ENCODE measurements at places on chromosomes 4 and X.
A peak's percentile ranks its signal among the peaks of the same experiment; 100 is the strongest.

DNA sequence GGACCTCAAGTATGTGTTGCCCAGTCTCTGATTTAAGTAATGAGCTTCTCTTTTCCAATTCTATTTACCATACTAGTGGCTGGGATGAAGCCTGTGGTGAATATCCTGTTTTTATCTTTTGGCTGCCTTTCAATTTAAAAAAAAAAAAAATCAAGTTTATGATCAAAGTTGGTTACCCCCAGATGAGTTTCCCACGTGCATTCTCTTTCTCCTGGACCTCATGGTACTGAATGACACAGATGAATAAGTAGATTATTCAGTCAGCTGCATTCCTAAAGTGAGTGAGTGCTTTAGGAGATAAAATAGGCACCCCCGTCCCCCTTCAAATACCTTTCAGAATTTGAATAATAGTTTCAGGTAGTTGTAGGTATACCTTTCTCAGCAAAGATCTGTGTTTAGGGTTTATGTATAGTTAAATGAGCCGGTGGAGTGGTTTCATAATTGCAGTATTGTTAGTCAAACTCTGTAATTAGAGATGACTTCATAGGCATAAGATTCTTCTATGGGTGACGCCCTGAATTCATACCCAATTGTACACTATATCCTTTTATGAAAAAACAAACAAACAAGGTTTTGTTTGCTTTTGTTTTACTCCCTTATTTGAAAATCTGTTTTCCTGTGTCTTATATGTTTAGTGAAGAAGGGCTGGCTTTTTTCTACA lies 41.9 kb downstream of the PLS3 start:
- DNase-seq = no peak

DNA sequence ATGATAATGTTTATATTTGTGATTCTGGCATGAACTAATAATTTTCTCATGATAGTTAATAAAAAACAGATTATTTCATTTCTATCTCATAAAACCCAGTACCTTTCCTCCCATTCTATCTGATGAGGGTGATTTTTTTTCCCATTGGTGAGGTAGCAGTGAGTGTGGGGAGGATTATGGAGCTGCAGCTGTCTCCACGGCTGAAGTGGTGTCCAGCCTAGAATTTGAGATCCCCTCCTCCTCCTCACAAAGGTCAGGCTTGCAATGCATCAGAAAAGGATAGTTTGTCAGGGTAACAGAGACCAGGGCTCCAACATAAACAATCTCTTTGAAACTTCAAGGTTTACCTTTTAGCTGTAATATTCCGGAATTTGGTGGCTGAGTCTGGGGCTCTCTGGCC lies 60.9 kb downstream of the C4orf51 start:
- DNase-seq = no peak

GRCh38 chr4:108433832-108434231 lies 186.5 kb upstream of the RPL34 start:
- no peak for DNase-seq

DNA sequence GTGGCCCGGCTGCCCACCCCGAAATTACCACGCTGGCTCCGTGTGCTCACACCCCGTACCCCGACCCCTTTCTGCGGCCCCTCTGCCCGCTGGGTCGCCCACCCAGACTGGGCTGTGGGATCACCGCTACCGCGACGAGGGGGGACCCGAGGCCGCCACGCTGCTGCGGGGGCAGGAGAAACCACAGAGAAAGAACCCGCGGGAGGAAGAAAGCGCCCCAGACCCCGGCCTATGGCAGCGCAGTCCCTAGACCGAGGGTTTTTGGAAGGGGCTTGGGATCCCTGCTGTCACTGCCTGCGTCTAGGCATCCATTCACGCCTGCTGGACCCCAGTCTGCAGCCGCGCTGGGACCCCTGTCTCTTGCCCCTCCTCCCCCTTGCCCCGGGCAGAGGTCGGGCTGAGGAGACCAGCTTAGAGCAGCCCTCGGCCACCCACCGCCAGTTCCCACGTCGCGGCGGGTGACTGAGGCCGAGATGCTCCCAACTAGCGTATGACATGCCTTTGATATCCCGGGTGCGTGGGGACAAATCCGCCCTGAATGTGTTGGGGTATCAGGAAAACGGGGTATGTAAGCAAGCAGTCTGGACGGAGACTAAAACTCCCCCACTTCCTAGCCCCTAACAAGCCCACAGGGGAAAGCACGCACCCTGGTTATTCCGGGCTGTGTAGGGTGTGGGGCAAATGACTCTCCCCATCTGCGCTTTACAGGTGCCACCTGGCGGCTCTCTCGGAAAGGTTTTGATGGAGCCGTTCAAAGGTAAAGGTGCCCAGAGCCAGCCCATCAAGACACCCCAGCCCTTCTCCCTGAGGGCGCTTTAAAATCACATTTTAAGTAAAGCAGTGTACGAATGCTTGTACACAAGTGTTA lies 862 bp upstream of the INPP4B start:
- peak; percentile 33 for DNase-seq

- DNase-seq = peak; percentile 75
Measured at GRCh38 chr4:113278324-113278934, 229.0 kb downstream of the ANK2 start.

GRCh38 chr4:180219080-180219479 lies 2024.1 kb upstream of the TENM3 start:
- no peak for DNase-seq

All from erythroblast (primary cell).